Progenitor cell of endocrine pancreas (in vitro differentiated cells): ENCODE measurements at places on chromosomes 6 and 20.

DNA sequence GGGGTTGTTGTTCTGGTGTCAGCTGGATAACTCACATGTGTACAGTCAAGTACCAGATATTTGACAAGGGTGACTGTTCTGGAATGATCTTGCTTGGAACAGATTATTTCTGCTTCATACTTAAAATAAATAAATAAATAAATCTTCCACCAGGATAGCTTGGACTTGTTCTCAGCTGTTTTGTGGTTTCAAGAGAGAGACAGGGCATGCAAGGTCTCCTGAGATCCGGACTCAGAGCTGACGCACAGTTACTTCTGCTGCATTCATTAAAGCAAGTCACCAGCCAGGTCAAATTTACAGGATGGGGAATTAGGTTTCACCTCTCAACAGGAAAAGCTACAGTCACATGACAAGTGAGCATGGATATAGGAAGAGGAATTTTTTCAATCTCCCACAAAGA lies 285.0 kb upstream of the SPTLC3 start:
- DNase-seq, result no peak

DNA sequence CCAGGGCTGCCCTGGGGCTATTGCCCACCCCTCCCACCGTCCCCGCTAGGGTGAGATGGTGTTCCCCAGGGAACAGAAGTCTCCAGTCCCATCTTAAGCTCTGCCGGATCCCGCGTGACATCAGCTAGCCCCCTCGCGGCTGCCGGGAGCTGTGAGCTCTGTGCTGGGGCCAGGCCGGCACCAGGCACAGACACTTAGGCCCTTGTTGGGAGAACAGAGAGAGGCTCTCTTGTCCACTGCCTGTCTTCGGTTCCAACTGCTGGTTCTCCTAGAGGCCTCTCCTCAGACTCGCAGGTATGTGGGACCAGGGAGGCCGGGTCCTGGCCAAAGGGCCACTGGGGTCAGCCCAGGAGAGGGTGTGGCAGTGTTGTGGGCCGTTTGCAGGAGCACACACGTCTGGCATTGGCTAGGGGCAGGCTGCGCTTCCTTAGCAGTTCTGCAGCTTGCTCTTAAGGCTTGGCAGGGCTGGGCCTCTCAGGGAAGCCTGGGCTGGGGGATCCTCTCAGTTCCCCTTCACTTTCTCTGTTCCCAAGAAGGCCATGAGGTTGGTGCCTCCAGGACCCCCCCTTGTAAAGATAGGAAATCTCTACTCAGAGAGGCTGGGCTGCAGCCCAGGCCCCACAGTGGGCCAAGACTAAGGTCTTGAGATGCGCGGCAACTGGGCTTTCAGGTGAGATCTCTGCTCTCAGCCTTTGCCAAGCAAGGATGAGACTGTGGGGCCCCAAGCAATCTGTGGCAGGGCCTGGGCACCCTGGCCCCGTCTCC lies 6.3 kb downstream of the SGK2 start:
- no peak for DNase-seq

- no peak for DNase-seq
These were observed 105.7 kb upstream of the LAMP5 start for GRCh38 chr20:9408422-9409300.

GRCh38 chr20:58307270-58307669 lies 2.2 kb upstream of the RAB22A start:
- no peak for DNase-seq

GRCh38 chr6:14865531-14866100 lies 380.3 kb upstream of the JARID2 start:
- DNase-seq, result no peak

- no peak for DNase-seq
These were observed 34.6 kb downstream of the RREB1 start for GRCh38 chr6:7142228-7142801.

GRCh38 chr6:118495485-118496280 lies 52.4 kb upstream of the PLN start:
- DNase-seq, result no peak

DNA sequence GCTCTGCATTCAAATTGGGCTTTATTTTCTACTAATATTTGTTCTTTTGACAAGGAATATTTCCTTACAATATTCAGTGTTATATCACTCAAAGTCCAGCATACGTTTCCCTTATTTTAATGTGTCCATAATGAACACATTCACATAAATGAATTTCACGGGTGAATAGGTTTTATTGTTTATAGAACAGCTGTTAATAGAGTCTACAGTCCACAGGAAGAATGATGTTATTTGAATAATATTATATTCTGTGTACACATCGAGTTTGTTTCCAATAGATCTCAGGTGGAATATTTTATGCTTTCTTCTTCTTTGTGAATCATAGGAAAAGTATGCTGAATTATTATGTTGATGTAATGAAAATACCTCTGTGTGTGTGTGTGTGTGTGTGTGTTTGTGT lies 582.4 kb downstream of the CDH26 start:
- no peak for DNase-seq

DNA sequence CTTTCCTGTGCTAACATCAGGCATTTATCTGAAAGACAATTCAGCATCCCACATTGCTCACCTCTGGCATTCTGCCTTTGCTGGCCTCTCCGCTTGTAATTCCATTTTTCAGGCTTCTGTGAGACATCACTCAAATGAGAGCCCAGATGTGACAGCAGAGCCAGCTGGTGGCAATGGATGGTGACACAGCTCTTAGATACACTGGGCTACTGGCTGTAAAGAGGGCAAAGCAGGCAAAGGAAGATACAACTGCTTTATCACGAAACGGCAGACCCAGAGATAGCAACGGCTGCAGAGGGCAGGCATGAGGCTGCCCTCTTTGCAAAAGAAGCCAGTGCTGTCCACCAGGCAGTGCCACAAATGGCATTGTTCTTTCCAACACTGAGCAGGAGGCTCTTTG lies 329.8 kb downstream of the KIF16B start:
- no peak for DNase-seq

GRCh38 chr6:49406250-49406970 lies 56.6 kb downstream of the MMUT start:
- no peak for DNase-seq

DNA sequence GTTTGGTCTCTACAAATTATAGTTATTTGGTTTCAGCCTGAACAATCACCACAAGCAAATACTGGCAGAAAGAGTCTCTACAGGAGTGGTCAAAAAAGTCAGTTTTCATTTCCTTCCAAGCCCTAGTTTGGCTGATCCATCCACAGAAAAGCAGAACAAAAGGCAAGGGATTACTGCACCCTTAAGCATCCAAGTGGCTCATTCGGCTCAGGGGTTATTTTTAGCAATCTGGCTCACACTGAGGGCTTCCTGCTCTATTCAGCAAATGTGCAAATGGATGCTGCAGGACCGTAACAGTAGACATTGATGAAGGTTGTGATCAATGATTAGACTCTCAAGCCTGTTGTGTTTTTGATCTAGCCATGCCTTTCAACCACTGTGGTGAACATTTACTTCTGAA lies 62.2 kb upstream of the FABP7 start:
- DNase-seq, result no peak

DNA sequence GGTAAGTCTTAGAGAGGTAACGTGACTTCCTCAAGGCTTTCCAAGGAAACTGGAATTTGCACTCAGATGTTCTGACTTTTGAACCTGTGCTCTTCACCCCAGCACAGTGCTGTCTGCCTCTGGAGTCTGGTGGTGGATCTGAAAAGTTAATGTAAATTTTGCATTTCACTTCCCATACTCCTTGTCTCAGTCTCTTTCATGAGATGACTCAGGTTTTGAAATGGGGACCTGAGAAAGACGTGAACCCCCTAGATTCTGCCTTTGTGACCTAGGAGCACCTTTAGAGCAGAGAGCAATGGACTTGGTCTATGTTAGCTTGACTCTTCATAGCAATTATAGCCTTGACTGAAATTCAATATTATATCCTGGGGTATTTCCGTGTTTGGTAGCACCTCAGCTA lies 223.0 kb downstream of the QKI start:
- DNase-seq, result no peak
